Endothelial cell of umbilical vein (primary cell): ENCODE measurements at places on chromosomes 7 and 10. TPM values are rescaled to one million over a fixed set of nuclear protein-coding genes. Genes with fewer than 3 reads are reported as not detected.
A peak's percentile ranks its signal among the peaks of the same experiment; 100 is the strongest.

HOXA11 gene
- total RNA-seq: 15.2 and 16.7 TPM in 2 replicates

DNA sequence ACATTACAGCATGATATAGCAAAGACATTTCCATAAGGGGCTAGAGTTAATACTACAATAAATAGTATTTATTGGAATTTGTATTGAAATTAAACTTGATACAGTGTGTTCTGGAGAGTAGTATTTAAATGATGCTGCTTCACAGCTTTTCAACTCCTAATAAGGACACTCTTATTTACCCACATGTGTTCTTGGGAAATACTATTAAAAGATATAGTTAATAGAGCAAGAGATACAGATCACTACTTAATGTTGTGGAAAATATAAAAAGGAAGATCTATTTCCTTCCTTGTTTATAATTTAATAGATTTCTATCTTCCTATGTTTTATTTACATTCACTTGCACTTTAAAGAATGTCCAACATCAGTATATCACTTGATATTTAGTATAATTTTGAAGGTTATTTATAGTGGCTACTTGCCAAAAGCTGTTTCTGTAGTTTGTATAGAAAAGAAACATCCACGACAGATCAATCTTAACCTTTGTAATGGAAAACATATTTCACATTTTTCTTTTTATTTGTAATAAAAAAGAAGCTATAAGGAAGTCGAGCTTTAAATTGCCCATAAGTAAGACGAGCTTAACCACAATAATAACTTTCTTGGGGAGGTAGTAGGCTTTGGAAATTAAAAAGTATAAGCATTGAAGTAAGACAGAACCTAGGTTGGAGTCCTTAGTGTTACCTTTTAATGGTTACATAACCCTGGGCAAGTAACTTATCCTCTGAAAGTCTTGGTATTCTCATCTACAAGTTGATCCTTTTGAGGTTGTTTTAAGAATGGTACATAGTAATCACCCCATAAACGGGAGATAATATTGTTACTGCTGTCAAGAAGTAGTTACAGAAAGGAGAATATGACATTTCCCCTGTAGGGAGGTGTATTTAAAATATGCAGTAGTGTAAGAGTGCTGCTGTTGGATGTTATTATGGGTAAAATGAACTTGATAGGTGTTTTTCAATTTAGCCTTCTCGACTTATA is 32.8 kb downstream of the CPED1 start:
- H3K4me3 ChIP-seq: no peak overlapping the region
- H3K27me3 ChIP-seq: no peaks in the 10 kb centered on the region
- peaks cover 23% of the 10 kb centered on the region for H3K4me1 ChIP-seq
- no peaks in the 10 kb centered on the region for H3K36me3 ChIP-seq
- DNase-seq: peak; percentile 48
- H3K27ac ChIP-seq: peak overlapping the region; percentile 50

DNA sequence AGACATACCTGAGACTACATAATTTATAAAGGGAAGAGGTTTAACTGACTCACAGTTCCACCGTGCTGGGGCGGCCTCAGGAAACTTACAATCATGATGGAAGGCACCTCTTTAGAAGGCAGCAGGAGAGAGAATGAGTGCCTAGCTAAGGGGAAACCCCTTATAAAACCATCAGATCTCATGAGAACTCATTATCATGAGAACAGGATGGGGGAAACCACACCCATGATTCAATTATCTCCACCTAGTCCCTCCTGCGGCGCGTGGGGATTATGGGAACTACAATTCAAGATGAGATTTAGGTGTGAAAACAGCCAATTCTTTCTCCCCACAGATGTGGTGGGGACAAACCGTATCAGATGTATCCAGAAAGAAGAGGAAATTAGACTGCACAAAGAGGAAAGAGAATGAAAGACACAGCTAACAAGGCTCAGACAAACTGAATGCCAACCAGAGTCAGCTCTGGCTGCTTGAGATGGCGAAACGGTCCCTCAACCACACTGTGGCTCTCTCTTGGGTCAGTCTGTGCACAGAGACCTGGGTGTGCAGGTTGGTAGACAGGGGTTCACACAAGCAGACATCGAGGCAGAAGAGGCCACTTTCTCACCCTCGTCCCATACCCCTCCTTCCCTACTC is 375.6 kb downstream of the SFMBT2 start:
- H3K27me3 ChIP-seq: no peaks in the 10 kb centered on the region
- no peak for DNase-seq
- no peaks in the 10 kb centered on the region for H3K4me1 ChIP-seq

- H3K4me1 ChIP-seq: no peaks in the 10 kb centered on the region
- H3K36me3 ChIP-seq: no peaks in the 10 kb centered on the region
- DNase-seq: no peak
- no peak overlapping the region for H3K27ac ChIP-seq
- no peaks in the 10 kb centered on the region for H3K27me3 ChIP-seq
These were observed 601.3 kb downstream of the PARD3 start for GRCh38 chr10:34213805-34214197.

GRCh38 chr7:122632238-122632637 is 66.7 kb downstream of the RNF133 start:
- no peak overlapping the region for H3K4me3 ChIP-seq
- peaks cover 3% of the 10 kb centered on the region for H3K4me1 ChIP-seq
- H3K27ac ChIP-seq: no peak overlapping the region
- no peak for DNase-seq
